ENCODE measurements at places on chromosomes 16 and 17.
A peak's percentile ranks its signal among the peaks of the same experiment; 100 is the strongest.

DNA sequence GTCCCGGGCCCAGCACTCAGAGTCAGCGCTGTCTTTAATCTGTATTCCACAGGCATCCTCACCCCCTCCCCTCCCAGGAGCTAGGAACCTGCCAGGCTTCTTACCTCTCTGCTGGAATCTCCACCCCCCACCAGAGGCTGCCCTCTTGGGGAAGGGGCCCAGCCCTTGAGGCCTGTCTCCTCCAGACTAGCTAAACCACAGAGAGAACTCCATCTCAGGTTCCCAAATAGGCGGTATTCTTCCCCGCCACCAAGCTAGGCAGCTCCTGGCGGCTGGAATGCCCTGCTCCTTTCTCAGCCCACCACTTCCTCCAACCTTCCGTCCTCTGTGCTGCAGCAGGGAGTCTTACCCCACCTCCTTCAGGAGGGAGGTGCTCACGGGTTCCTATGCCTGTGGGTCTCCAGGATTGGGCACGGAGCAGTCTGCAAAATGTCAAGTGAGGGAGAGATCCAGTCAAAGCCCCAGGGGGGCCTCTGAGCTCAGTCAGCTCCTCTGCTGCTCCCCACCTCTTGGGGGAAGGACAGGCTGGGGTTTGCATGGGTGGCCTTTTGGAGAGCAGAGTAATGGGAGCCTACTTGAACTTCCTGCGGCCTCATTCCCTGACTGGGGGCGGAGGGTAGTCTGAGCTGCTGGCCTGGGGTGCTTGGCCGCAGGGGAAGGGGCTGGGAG, 55.7 kb downstream of the SREBF1 start:
- H3K4me1 ChIP-seq = peaks cover 49% of the 10 kb centered on the region
- peak overlapping the region; percentile 82 for H3K27ac ChIP-seq
- no peak overlapping the region for H3K4me3 ChIP-seq
- no peaks in the 10 kb centered on the region for H3K27me3 ChIP-seq
- no peak for DNase-seq

GRCh38 chr16:29011112-29011511, 26.3 kb downstream of the LAT start:
- H3K27me3 ChIP-seq = no peaks in the 10 kb centered on the region
- H3K36me3 ChIP-seq = no peaks in the 10 kb centered on the region
- H3K27ac ChIP-seq = no peak overlapping the region
- H3K4me1 ChIP-seq = no peaks in the 10 kb centered on the region

GRCh38 chr17:34527908-34528470, 51.4 kb upstream of the TMEM132E start:
- no peak overlapping the region for H3K4me3 ChIP-seq
- no peak overlapping the region for H3K27ac ChIP-seq
- H3K36me3 ChIP-seq = no peaks in the 10 kb centered on the region
- no peaks in the 10 kb centered on the region for H3K4me1 ChIP-seq

DNA sequence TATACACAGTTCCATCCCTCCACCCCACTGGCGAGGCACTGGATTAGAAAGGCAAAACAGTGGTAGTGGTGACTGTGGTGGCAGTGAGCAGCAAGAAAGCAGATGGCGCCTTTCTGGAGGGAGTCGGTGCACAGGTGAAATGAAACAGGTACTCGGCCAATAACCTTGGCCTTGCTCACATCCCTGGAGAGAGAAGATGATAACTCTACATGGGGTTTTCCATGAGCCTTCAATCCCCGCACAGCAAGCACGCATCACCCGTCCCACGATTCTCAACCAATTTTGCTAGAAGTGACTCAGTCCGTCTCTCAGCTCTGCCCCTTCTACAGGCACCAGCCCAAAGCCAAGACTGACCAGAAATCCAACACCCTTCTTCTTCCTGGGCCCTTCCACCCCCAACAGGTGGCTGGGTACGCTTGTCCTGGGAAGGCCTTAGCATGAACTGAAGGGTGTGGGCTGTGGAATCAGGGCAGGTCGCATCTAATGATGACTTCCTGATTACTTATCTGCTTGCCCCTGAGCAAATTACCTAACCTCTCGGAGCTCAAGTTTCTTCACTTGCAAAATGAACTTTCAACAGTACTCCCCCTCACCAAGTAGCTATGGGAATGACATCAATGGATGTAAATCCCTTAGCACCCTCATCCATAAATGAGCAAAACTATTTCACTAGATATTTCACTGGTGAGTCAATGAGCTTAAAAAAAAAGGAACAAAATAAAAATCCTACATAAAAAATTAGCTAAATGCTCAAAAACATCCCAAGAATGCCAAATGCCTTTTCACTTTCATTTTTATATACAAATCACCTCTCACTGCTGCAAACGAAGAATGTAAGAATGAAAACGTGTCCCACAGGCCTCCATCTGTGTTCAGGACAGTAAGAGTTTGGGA, 18.0 kb downstream of the XPO6 start:
- H3K4me3 ChIP-seq = no peak overlapping the region
- no peaks in the 10 kb centered on the region for H3K27me3 ChIP-seq
- no peaks in the 10 kb centered on the region for H3K4me1 ChIP-seq
- H3K36me3 ChIP-seq = no peaks in the 10 kb centered on the region
- peak overlapping the region; percentile 36 for H3K27ac ChIP-seq

DNA sequence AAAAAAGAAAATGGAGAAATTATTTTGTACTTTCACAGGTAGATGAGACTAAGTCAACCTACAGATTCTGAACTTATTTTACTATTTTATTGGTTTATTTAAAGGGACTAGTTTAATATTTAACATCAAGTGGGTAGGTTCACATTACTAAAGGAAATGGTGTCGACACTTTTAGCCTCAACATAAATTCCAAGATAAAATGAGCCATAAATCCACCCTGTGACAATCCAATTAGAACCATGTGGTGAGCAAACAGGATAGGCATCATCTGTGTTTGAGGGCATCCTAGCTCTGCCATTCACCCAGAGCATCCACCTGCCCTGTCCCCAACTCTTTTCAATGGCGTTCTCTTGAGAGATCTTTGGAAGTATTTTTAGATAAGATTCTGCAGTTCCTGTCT, 92.8 kb upstream of the PMFBP1 start:
- DNase-seq = no peak
- H3K27ac ChIP-seq = no peak overlapping the region
- H3K27me3 ChIP-seq = no peaks in the 10 kb centered on the region
- H3K4me1 ChIP-seq = no peaks in the 10 kb centered on the region

DNA sequence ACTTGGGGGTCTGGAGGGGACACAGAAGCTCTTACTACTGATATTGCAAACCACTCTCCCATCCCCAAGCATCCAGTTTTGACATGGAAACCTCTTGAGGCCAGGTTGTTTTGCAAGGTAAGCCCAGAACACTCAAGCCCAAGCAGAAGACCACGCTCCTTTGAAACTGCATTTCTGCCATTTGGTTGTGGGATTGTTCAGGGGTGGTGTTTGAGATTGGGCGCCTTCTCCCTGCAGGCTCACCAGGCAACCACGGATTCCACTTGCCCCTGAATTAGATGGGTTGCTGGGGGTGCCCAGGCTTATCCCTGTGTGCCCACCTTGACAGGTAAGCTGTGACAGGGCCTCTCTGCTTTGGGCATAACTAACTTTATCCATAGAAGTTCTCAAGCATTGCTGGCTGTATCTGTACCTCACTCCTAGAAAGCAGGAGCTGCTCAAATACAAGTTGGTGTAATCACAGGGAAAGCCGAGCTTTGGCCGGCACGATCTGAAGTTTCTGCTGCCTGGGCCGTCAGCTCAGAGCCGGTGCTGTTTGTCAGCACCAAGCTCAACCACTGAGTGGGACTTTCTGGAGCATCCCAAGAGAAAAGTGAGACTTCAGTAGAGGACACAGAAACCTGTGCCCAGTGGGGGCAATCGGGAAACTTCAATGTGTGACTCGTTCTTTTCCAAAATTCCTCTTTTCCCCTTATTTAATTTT, 93.6 kb downstream of the CYLD start:
- no peaks in the 10 kb centered on the region for H3K27me3 ChIP-seq
- H3K27ac ChIP-seq = no peak overlapping the region
- H3K4me3 ChIP-seq = no peak overlapping the region
- no peak for DNase-seq

GRCh38 chr17:62781356-62781755, 26.8 kb downstream of the MARCHF10 start:
- no peaks in the 10 kb centered on the region for H3K27me3 ChIP-seq
- no peak overlapping the region for H3K4me3 ChIP-seq
- H3K27ac ChIP-seq = no peak overlapping the region
- DNase-seq = no peak
- no peaks in the 10 kb centered on the region for H3K36me3 ChIP-seq

DNA sequence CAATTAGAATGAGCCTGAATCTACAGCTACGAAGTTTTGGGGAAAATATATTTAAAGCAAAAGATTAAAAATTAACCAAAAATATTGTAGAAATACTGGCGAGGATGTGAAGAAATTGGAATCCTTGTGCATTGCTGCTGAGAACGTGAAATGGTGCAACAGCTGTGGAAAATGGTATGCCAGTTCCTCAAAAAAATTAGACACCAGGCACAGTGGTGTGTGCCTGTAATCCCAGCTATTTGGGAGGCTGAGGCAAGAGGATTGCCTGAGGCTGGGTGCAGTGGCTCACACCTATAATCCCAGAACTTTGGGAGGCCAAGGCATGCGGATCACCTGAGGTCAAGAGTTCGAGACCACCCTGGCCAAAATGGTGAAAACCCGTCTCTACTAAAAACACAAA, 119.9 kb upstream of the TMEM97 start:
- no peak overlapping the region for H3K4me3 ChIP-seq
- H3K36me3 ChIP-seq = peaks cover 27% of the 10 kb centered on the region
- DNase-seq = no peak
- no peaks in the 10 kb centered on the region for H3K4me1 ChIP-seq
- H3K27me3 ChIP-seq = no peaks in the 10 kb centered on the region

DNA sequence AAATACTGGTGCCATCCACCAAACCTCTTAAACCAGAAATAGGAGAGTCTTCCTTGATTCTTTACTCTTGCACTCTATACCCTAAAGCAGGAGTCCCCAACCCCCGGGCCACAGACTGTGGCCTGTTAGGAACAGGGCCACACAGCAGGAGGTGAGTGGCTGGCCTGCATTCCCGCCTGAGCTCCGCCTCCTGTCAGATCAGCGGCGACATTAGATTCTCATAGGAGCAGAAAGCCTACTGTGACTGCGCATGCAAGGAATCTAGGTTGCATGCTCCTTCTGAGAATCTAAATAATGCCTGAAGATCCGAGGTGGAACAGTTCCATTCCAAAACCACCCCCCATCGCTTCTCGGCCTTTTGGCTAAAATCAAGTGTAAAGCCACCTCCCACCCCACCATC, 30.3 kb upstream of the SRCIN1 start:
- no peak for DNase-seq
- no peaks in the 10 kb centered on the region for H3K27me3 ChIP-seq
- no peaks in the 10 kb centered on the region for H3K36me3 ChIP-seq
- H3K27ac ChIP-seq = no peak overlapping the region
- H3K4me1 ChIP-seq = no peaks in the 10 kb centered on the region

Data from tibial nerve (tissue), 4 donors.